ENCODE measurements at places on chromosomes 16 and 17.

DNA sequence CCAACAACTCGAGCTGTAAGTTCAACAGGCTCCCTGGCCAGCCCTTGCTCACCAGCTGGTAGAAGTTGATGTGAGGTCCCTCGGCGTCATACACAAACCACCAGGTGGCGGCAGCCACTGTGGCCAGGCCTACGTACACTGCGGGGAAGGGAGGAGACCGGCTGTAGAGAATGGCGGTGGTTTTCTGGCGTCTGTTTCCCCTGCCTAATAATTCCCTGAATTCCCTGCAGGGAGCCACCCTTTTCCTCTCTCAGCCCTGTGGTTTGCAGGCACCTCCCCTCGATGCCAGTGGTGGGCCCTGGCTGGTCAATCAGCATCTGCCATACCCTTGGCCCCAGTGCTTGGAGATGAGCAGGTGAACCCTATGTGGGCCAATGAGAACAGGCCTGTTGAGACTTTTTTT lies 18.9 kb upstream of the P2RX1 start:
- DNase-seq: peak; percentile 80

- DNase-seq: no peak
Observed at GRCh38 chr17:6244796-6245195, 174.6 kb downstream of the WSCD1 start.

- no peak for DNase-seq
Observed at GRCh38 chr17:82487910-82488309, 29.4 kb downstream of the NARF start.

- no peak for DNase-seq
Observed at GRCh38 chr16:12784076-12784475, 19.6 kb downstream of the CPPED1 start.

- peak; percentile 68 for DNase-seq
Observed at GRCh38 chr16:5041600-5042133, 7.9 kb upstream of the NAGPA start.

DNA sequence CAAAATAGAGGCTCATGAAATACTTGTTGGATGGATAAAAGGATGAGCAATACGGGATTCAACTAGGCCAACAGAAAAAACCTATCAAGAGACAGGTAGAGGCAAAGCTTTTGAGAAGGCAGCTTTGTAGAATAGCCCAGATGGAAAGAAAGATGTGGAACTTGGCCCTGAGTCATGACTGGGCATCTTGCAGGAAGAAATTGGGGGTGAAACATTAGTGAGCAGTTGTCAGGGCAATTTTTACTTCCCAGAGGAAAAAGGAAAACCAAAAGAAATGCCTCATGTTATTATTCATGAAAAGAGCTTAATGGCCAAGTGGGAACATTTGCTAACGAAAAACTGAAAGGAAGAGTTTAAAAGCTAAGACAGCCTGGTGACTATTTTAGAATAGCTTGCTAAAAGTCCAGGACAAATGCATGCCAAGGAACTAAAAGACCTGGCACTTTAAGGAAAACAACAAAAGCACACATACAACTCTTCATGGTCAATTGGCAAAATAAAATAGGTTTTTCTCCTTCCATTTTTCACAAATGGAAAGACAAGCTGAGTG lies 180.1 kb downstream of the HS3ST3A1 start:
- DNase-seq: no peak

DNA sequence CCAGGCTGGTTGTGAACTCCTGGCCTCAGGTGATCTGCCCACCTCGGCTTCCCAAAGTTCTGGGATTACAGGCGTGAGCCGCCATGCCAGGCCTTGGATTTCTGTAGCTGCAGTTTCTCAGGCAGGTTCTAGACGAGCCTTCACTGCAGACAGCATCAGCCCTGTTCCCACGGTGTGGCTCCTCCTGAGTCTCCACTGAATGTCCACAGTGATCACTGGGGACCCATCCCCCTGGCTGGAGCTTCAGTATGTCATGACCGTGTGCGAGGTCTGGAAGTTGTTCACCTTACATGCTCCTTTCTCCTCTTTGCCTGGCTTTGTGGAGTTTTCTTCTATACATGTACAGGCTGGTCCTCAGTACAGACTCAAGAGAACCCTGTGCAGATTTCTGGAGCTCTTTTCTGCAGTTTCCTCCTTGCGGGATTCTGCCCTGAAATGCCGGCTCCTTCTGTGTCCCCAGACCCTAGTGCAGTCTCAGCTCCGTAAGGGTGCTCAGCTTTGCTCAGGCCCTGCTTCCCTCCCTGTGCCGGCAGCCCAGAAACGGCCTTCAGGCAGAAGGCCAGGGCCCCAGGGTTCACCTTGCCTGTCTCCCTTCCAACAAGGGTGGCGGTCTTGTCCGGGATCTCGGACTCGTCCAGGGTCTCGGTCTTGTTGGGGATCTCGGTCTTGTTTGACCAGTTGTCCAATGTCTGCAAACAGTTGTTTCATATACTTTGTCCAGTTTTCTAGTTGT lies 14.3 kb upstream of the FASN start:
- DNase-seq: no peak

GRCh38 chr17:49577650-49577934 lies 1.9 kb downstream of the NXPH3 start:
- DNase-seq: no peak

DNA sequence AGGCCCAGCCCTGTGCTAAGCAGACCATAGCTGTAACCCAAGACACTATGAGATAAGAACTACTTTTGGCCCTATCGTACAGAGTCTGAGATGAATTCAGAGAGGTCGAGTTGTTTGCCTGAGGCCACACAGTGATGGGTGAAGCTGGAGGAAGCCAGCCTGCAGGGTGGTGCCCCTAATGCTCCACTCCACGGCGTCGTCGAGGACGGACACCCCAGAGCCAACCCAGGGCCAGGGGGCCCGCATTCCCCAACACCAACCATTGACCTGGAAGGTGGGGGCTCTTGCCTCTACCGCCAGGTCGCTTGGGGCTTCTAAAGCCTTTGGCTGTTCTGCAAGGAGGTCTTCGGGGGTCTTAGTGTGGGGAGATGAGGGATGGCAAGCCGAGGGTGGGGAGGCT lies 84.1 kb downstream of the IRF8 start:
- DNase-seq: no peak

DNA sequence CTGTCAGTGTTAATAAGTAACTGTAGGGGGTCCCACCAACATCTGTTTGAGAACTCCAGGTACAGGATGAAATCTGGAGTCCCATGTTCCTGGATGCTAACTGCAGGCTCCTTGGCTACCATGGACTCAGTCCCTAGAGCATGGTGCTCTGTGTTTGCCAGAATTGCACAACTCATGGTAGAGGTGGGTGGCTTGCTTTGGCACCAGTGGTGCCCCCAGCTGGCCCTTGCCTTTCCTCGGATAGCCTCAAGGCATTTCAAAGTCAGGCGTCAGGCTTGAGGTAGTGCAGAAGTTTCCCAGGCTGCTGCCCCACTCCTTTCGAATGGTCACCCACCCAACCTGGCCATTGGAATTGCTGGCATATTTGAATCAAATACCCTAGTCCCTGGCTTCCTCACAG lies 179.9 kb downstream of the RBFOX1 start:
- no peak for DNase-seq

- DNase-seq: no peak
Observed at GRCh38 chr17:78403822-78404221, 25.4 kb downstream of the PGS1 start.

GRCh38 chr16:66588981-66589713 lies 9.9 kb downstream of the CMTM2 start:
- peak; percentile 87 for DNase-seq

- no peak for DNase-seq
Observed at GRCh38 chr17:76274112-76274956, 9.2 kb downstream of the UBALD2 start.

DNA sequence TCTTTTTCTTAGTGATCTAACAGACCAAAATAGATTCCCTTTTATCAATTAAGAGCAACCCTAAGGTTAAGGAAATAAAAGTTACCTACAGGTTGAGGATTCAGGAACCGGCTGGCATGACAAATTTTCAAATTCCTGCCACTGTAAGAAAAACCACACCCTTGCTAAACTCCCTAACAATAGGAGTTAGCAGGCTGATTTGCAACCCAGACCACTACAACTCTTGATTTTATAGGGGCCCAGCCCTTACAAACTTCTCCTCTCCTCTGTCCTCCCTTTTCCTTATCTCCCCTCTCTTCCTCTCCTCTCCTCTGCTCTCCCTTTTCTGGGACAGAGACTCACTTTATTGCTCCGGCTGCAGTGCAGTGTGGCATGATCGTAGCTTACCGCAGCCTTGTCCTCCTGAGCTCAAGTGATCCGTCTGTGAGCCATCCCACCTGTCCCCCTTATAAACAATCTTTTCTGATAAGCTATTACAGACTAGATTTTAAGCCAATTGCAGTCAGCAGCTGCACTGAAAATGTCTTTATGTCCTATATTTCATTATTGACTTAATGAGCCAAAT lies 418.9 kb downstream of the CDH8 start:
- no peak for DNase-seq

DNA sequence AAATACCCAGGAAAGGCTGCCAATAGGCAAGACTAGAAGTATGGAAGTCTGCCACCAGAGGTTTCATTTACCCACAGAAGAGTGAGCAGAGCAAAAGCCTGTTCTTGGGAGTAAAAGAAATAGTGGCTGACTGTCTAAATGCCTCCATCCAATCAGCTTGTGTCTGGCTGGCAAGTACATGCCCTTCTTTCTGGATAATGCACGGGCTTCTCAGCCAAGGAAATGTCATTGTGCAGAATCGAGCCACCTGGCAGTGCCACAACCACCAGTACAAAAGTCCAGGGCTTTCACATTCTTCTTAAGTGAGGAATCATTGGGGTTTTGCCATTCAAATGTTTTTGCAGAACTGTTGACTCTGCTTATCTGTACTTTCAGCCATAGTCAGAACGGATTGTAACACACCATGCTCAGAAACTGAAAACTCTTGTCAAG lies 10.1 kb upstream of the ERCC4 start:
- DNase-seq: no peak

- no peak for DNase-seq
Observed at GRCh38 chr17:82375359-82376041, 3.9 kb downstream of the UTS2R start.

DNA sequence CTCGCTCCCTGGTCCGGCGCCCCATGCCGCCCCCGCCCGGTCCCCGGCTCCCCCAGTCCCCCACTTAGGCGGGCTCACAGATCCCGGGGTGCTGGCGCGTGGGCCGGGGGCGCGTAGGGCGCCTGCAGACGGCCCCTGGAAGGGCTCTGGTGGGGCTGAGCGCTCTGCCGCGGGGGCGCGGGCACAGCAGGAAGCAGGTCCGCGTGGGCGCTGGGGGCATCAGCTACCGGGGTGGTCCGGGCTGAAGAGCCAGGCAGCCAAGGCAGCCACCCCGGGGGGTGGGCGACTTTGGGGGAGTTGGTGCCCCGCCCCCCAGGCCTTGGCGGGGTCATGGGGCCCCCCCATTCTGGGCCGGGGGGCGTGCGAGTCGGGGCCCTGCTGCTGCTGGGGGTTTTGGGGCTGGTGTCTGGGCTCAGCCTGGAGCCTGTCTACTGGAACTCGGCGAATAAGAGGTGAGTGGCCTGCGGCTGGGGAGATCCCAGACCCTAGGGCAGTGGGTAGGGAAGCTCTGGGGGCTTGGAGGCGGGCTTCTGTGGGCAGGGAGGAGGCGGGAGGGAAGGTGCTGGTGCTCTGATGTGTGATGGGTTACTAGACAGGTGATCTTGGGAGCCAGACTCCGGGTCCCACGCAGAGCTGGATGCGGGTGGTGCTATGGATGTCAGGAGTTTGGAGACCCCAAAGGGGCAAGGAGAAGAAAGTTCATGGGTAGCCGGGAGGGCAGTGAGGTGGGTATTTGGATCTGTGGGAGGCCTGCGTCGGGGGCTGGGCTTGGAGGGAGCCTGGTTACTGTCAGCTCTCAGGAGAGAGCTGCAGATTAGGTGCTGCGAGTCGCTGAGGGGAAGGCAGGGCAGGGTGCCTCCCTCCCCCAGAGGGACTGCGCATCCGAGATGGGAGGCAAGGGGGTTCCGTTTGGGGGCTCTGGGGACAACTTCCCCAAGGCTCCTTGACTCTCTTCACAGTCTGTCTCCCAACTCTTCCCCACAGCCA lies 560 bp downstream of the EFNB3 start:
- no peak for DNase-seq

DNA sequence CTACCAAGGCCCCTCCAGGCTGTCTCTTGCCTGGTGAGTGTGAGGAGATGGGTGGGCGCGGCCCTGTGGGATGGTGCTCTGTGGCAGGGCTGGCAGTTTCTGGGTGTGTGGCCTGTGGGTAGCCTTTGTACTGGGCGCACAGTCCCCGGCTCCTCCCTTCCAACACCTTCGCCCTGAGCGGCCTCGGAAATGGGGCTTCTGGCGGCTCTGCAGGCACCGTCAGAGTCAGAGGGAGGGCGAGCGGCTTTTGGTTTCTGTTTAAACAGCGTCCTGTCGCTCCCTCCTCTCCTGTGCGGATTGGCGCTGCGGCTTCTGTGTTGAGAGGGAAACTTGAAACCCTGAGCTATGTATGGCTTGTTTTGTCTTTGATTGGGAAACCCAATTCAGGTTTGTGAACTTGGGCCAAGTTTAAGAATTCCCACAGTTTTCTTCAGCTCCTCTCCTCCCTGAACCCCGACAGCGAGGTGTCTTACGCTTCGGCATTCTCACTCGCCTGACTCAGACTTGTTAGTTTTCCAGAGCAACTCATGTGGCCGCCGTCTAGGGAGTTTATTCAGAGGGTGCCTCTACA lies 8.3 kb upstream of the ZNF750 start:
- no peak for DNase-seq

DNA sequence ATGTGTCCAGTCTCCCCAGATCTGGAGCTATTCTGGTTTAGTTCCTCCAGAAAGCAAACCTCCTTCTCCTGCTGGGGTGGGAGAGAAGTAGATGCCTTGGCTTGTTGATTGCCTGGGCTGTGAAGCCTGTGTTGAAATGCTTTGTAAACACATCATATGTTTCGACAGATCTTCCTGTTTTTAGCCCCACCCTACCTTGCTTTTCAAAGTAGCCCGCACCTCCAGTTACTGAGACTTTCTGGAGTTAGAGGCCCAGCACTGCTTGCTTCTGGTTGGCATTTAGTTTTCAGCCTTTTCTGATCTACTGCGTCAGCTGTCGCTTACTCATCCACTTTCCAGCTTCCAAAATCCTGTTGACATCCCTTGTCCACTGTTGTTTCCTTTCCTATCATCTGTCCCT lies 17.9 kb upstream of the NDEL1 start:
- DNase-seq: no peak

DNA sequence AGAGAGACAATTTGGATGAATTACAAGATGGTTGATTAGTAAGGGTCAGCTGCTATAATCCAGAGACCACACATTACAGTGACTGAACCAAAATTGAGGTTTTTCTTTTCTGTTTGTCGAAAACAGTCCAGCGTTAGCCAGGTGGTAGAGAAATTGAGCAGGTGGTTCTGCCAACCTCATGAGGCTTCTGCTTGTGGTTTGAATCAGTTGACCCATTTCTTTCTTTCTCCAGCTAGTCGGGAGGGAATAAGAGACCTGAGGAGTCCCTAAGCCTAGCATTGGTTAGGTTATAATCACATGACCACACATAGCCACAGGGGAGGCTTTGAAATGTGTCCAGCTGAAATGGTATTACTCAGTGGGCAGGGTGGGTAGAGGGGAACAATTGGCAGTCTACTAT lies 504.6 kb downstream of the HS3ST4 start:
- no peak for DNase-seq

- DNase-seq: peak; percentile 63
Observed at GRCh38 chr17:32609085-32609484, 122.3 kb downstream of the CDK5R1 start.
